ENCODE measurements at places on chromosomes 1 and 21.

DNA sequence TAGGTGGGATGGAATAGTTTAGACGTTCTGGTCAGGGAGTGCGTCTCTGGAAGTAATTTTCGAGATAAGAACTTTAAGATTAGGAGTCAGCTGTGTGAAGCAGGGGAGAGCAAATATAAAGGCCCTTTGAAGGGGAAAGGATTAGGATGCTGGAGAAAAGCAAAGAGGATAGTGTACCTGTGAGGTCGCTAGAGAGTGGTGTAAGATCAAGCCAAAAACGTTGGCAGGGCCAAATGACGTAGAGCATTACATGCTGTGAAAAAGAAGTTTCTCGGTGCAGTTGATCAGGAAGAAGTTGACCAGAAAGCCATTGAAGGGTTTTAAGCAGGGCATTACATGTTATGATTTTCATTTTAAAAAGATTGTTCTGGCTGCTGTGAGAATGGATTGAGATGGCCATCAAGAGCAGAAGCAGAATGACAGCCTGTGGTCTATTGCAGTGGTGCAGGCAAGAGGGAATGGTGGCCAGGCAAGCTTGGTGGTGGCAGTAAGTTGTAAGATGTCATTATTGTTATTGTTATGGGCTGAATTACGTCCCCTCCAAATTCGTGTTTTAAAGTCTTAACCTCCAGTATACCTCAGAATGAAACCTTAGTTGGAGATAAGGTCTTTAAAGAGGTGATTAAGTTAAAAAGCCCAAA, 113.6 kb upstream of the KIF26B start:
- DNase-seq: no peak

GRCh38 chr1:44664730-44665370, 9.4 kb downstream of the TMEM53 start:
- no peak for DNase-seq

GRCh38 chr1:32263744-32264143, 12.7 kb downstream of the LCK start:
- DNase-seq: no peak

GRCh38 chr1:225470211-225471108, 42.6 kb upstream of the LBR start:
- DNase-seq: no peak

DNA sequence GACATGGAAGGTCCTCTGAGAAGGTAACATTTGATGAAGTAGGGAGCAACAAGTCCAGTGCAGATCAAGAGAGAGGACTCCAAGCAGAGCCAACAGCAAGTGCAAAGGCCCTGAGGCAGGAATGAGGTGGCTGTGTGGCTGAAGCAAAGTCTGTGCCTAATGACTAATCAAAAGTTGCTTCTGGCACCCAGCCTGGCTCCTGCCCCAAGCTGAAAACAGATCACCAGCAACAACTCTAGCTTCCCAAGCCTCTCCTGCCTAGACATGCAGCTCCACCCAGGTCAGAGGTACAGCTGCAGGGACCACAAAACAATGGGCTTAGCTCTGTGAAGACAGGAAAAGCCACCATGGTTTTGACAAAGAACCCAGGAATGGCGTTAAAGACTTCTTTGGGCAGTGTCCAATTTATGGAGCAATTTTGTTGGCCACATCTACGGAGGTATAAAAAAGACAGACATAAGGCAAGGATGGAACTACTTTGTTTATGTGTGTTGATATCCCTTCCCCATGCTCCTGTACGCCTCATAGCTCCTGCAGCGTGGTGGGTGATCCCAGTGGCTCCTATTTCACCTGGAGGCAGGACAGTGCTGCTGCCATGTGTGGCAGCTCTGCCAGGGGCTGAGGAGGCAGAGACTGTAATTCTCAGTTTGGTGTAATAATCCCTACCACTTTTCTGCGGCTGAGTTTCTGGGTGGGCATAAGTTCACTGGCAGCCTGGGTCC, 26.4 kb upstream of the IGSF3 start:
- peak; percentile 89 for DNase-seq

Measured in Daoy (cell line).